Right renal cortex interstitium (tissue), 3 donors: ENCODE measurements at places on chromosomes 5 and 9. TPM values are rescaled to one million over a fixed set of nuclear protein-coding genes. Genes with fewer than 3 reads are reported as not detected.

- no peak for DNase-seq
Observed at GRCh38 chr9:6811436-6811835, 53.7 kb downstream of the KDM4C start.

- DNase-seq: no peak
Observed at GRCh38 chr5:133257977-133258376, 206.2 kb downstream of the HSPA4 start.

GRCh38 chr5:74310997-74311930 is 329.3 kb downstream of the ENC1 start:
- DNase-seq: no peak

- DNase-seq: no peak
Observed at GRCh38 chr9:114969269-114969668, 38.9 kb upstream of the TNFSF8 start.

- no peak for DNase-seq
Observed at GRCh38 chr5:22319798-22320197, 533.3 kb downstream of the CDH12 start.

GRCh38 chr5:111255169-111255568 is 31.0 kb downstream of the CAMK4 start:
- DNase-seq: no peak

DNA sequence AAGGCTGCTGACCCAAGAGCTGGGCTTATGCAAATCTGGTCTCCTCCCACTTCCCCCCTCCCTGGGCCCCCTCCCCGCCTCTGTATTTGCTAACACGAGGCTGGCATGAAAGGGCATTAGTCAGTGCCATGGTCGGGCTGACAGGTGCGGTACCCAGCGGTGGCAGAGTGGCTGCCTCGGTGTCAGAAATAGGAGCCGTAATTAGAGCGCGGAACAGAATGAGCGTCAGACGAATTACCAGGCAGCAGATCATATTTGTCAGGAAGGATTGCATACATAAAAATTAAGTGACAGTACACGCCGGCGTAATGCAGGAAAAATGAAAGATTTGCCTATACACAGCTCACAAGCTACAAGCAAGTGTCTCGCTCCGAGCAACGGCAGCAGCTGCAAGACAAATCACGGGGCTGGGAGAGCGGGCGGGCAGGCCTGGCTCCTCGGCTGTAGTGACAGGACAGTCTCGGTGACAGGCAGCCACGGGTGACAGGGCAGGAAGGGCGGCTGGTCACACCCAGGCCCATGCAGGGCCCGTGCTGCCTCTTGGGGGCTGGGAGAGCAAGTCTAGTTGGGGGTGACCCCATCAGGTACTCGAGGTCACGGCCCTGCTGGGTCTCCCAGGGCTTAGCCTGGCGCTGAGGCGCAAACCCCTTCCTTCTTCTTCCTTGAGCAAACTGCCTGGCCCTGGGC is 72.4 kb downstream of the NEK6 start:
- no peak for DNase-seq

GRCh38 chr5:33513462-33514185 is 72.9 kb downstream of the TARS1 start:
- DNase-seq: no peak

DNA sequence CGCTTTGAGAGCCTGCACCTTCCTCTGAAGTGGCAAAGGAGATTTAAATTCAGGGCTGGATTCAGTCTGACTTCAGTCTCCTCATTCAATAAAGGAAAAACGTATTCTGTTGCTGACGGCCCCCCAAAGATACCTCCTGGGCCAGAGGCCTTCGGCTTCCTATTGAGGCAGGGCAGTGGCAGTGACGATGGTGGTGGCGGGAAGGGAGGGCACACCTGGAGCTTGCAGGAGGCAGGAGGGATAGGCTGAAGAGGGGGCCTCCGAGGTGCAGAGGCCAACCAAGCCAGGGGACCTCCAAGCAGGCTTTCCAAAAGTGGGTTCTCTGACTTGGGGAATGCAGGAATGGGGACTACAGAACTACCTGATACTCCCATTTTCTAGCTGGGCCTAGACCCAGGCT is 15.9 kb downstream of the RNF44 start:
- no peak for DNase-seq

DNA sequence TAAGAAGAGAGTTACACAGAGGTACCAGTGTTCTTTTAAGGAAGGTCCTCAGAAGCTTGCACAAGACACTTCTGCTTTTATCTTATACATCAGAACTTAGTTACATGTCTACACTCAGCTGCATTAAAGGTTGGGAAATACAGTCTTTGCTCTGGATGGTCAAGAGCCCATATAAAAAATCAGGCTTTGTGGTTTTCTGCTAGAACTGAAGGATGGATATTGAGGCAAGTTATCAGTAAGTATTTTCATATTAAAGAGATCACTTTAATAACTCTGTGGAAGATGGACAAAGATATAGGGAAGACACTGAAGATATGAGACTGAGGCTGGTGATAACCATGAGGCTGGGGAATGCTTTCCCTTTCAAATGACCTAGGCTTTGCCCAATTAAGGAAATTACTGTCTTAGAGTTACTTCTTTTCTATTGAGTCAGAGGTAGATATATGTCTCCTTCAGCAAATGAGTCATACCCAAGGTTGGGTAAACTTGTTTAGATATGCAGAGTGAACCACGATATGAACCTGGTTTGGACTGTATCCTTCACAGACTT is 87.0 kb upstream of the TNC start:
- no peak for DNase-seq

DNA sequence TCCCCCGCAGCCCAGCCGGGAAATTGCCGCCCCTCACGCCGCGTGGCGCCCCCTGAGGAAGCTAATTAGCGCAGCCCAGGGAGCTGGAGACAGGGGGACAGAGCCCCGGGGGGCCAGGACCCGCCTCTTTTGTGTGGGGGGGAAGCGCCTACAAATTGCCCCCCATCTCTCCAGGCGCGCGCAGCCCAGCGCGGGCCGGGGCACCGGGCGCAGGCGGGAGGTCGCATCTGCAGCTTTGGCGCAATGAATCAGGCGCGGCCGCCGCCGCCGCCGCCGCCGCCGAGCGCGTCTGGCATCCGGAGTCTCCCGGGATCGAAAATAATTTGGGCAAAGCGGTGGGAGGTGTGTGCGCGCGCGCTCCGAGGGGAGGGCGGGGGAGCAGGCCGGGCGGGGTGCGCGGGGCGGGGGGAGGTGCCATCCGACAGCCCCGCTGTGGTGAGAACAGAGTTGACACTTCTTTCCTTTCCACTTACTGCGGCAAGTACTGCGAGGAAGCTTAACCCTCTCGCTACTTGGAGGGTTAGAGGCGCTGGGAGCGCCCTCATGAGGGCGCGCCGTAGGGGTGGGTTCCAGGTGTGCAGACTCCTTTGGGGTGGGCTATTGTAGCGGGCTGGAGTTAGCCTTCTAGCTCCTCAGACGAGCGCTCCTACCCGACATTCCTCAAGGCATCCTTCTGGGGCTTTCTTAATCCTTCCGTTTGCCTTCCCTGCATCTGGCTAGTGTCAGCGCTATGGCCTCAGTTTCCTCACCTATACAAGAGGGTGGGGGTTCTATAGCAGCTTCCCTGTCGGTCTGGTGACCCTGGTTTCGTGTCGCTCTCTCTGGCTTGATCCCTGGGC is 63.1 kb downstream of the CXXC5 start:
- DNase-seq: no peak

GRCh38 chr9:113205861-113206260 is 15.2 kb downstream of the FKBP15 start:
- DNase-seq: no peak

GRCh38 chr5:159878988-159879471 is 37.3 kb upstream of the ADRA1B start:
- DNase-seq: no peak

DNA sequence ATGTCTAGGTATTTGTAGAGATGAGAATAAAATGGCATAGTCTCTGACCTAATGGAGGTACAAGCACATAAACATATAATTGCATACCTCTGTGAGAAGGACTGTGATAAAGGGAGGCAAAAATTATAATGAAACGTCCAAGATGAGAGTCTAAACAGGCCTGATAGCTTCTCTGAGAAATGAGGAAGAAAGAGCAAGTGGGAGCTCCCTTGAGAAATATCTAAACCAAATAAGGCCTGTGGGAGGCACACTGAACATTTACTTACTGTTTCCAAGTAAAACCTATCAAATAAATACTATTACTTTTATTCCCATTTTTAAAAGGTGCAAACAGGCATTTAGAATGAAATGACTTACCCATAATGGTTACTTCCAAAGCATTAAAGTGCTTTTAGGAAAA is 125.6 kb upstream of the PAPPA start:
- no peak for DNase-seq

GRCh38 chr5:123476731-123477130 is 35.2 kb upstream of the CSNK1G3 start:
- DNase-seq: no peak

DNA sequence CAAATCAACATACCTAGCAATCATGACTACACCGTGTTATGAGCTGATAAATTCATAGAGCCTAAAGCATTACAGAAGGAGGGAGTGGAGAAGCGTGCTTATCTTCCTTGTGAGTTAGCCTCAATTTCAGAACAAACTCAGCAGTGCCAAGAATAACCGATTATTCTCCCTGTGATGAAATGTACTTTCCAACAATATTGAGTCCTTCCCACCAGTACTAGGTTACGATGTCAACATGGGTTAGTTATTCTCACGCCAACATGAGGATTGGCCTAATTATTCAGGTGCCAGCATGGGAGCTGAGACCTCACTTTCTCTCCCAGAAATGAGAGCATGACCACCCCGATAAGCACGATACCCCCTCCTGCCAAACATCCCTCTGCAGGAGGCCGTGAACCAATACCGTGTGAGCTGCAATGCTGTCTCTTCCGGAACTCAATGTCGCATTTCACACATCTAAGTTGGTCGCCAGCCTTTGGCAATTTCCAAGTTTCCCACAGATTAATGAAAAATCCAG is 193.7 kb downstream of the ENC1 start:
- no peak for DNase-seq

- DNase-seq: no peak
Observed at GRCh38 chr5:51544031-51544785, 161.0 kb downstream of the ISL1 start.

- no peak for DNase-seq
Observed at GRCh38 chr9:34553511-34554021, 30.8 kb upstream of the ENHO start.

- DNase-seq: no peak
Observed at GRCh38 chr9:101586651-101587050, 8.1 kb downstream of the PPP3R2 start.

DNA sequence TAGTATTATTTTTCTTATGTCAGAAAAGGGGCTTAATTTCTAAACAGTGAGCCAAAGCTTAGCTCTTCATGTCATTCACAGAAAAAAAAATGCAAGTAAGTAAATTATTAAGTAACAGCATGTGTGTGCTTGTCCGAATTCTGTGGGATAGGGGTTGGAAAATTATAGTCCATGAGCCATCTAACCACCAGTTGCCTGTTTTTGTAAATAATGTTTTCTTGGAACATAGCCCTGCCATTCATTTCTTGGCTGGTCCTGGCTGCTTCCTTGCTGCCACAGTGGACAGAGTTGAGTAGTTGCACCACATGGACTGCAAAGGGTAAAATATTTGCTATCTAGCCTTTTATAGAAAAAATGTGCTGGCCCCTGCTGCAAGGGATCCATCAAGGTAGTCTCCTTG is 513.7 kb upstream of the WWC1 start:
- no peak for DNase-seq

- DNase-seq: no peak
Observed at GRCh38 chr9:18545636-18546360, 71.8 kb downstream of the ADAMTSL1 start.

The SPATA31E1 gene
- not detected for polyA plus RNA-seq

The TMEM171 gene
- polyA plus RNA-seq: 5.3 TPM

The AFF4 gene
- polyA plus RNA-seq: 61.0 TPM

The TAS2R1 gene
- polyA plus RNA-seq: not detected

The FST gene
- 25.8 TPM for polyA plus RNA-seq

The ZNF300 gene
- 46.6 TPM for polyA plus RNA-seq

The LOX gene
- 40.3 TPM for polyA plus RNA-seq

The PDE4D gene
- polyA plus RNA-seq: 22.7 TPM

The SLC6A19 gene
- 38.8 TPM for polyA plus RNA-seq

The PCDHGA2 gene
- 6.8 TPM for polyA plus RNA-seq

The OTP gene
- not detected for polyA plus RNA-seq

The RASEF gene
- 8.0 TPM for polyA plus RNA-seq

The SLC9A3 gene
- polyA plus RNA-seq: 43.2 TPM

The IFNB1 gene
- not detected for polyA plus RNA-seq

The GPR150 gene
- 0.06 TPM for polyA plus RNA-seq

The SLC23A1 gene
- polyA plus RNA-seq: 13.5 TPM
